ENCODE measurements at places on chromosomes 16 and 17.

- DNase-seq, result no peak
Measured at GRCh38 chr17:82384051-82384729, 12.6 kb downstream of the UTS2R start.

GRCh38 chr17:75991396-75991795, 9.3 kb upstream of the CDK3 start:
- DNase-seq, result no peak

DNA sequence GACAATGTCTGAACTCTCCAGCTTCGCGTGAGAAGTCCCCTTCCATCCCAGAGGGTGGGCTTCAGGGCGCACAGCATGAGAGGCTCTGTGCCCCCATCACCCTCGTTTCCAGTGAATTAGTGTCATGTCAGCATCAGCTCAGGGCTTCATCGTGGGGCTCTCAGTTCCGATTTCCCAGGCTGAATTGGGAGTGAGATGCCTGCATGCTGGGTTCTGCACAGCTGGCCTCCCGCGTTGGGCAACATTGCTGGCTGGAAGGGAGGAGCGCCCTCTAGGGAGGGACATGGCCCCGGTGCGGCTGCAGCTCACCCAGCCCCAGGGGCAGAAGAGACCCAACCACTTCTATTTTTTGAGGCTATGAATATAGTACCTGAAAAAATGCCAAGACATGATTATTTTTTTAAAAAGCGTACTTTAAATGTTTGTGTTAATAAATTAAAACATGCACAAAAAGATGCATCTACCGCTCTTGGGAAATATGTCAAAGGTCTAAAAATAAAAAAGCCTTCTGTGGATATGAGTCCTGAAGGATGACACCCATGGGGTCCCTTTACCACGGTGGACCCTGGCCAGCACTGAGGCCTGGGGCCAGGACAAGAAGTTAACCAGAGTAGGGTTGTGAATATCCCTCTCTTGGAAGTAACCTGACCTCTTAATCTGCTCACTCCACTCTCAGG, 10.5 kb upstream of the ITGAD start:
- peak; percentile 27 for DNase-seq

DNA sequence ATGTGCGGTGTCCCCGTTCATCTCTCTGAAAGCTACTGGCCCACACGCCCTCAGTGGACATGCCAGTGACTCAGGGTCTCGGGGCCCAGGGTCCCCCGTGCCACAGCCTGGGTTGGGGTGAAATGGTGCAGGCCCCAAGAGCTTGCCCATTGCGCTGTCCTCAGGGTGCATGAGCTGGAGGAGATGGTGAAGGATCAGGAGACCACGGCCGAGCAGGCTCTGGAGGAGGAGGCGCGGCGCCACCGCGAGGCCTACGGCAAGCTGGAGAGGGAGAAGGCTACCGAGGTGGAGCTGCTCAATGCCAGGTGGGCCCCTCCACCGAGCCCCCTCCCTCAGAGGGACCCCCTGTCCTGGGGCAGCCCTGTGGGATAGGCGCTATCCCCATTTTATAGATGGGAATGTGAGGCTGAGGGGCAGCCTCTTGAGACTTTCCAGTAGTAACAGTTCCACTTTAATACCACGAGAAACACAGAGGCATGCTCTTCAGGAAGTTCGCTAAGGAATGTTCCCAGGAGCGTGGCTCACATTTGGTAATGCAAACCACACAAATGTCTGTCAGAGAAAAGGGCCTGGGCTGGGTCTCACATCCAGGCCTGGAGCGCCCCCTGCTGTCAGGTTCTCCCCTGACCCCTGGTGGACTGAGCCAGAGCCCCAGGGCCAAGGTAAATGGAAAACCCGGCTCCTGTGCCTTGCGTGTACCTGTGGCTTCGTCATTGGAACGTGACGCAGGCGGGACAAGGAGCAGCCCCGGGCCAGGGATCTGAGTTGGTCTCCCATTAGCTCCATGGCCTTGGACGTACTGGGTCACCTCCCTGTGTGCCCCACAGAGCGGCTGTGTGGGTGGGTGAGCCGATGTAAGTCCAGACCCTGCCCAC, 133.7 kb downstream of the RAB11FIP4 start:
- DNase-seq, result no peak

DNA sequence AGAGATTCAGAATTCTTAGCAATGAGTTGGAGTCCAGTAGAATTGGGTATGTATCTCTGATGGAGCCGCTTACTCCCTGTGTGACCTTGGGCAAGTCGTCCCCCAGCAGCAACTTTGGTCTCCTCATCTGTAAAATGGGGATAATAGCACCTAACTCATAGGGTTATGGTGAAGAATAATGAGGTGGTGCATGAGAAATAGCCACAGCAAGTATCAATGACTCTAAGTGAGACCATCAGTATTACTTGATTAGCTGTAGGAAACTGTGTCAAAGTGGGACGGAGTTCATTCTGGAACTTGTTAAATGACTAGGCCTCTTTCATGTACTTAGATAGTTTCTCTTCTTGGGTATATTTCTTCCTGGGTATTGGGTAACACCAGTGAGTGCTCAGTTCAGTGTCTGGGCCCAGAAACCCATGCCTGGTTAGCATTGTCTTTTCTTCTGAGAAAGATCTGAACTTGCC, 6.4 kb downstream of the PRKCB start:
- DNase-seq, result no peak

- DNase-seq, result peak; percentile 47
Measured at GRCh38 chr17:20202141-20202621, 193.0 kb downstream of the SPECC1 start.

DNA sequence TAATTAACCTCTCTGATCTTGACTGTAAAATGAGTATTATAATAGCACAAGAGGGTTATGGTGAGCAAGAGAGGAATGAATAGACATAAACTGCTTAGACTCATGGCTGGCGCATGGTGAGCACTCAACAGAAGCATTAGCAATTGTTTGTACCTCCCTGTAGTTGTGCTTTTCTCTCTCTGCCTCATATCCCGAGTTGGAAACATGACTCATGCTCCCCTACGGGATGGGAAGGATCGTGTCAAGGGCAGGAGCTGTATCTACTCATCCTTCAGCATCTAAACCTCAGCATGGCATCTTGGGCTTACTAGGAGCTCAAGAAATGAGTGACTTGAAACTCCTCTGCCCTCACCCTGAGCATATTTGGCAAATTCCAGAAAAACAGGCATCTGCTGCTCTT, 299.6 kb downstream of the MAP2K4 start:
- DNase-seq, result no peak

- DNase-seq, result no peak
Measured at GRCh38 chr17:79947351-79948031, 88.2 kb downstream of the TBC1D16 start.

GRCh38 chr17:41676058-41676419, 12.6 kb upstream of the EIF1 start:
- no peak for DNase-seq
